Esophagus squamous epithelium (tissue), 5 donors: ENCODE measurements at places on chromosomes 7 and 10.

- no peak for DNase-seq
These were observed 169.6 kb downstream of the TCERG1L start for GRCh38 chr10:131141645-131142516.

DNA sequence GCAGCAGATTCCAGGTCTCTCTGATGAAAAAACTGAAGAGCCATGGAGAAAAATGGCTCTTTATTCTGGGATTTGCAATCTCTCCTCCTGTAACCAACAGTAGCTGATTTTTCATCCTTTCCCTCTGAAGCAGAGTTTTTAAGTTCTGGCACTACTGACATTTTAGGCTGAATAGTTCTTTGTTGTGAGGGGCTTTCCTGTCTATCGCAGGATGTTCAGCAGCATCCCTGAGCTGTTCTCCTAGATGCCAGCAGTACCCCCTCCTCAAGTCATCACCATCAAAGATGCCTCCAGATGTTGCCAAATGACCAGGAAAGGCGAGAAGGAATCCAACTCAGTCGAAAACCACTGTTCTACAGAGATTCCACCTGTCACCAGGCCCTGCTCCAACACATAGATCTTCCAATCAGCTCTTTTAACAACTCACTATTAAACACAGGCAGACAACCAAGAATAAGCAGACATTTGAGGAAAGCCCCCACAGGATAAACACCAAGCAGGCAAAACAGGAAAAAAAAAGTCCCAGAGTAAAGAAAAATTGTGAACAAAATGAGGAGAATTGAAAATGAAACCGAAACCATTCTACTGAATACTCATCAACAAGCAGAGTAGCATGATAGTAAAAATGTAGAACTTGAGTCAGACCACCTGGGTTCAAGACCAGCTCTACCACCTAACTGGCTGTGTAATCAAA, 124.8 kb downstream of the MPP7 start:
- no peak for DNase-seq

DNA sequence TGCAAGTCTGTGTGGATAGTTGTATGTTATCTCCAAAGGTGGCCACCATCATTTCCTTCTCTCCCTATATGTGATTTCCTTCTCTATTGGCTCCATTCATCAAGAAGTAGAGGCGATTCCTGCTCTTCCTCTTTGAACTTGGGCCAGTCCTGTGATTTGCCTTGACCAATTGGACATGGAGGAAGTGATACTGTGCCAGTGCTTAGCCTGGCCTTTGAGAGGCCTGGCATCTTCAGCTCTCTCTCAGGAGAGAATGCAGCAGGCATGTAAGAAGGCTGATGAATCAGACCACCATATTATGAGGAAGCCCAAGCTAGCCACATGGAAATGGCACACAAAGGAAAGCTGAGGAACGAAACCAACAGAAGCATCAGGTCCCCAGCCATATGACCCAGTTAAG, 195.0 kb upstream of the SVIL start:
- no peak for DNase-seq

DNA sequence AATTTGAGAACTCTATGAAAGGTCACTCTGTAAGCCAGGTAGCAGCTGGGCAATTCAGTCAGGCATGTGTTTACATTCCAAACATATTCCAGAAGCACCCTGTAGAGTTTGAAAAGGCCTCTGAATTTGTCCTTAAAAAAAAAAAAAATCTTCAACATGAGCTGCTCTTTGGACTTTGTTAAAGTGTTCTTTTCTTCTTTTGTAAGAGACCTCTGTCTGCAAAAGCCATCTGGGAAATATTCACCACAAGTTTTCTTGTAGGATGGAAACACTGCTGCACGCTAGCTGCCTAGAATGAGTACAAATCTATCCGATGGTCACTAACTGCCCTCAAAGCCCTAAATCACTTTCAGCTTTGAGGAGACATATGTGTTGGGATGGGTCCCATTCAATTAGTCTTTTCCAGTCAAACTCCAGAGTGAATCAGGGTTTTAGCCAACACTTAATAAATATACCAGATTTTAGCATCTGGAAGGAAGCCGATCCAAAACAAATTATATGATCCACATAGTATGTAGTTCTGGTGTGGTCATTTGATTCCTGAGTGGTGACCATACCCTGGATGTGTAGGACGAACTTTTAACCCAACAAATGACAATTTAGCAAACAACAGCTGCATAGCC, 85.9 kb downstream of the CD36 start:
- no peak for DNase-seq

DNA sequence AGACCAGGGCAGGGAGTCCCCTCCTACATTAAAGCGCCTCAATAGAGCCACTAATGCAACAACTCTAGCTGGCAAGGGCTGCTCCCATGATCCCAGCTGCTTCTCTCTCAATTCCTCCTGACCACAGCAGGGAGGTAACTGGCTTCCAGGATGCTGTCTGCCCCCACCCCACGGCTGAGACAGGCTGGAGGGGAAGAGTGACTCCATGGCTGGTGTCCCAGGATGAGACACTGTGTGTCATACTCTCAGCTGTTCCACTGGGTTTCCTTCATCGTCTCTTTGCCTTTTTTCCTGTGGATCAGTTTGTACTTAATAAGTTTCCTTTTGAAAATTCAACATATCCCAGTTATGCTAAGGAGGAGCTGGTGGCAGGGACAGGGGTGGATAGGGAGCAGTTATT, 27.7 kb upstream of the MYH16 start:
- no peak for DNase-seq

GRCh38 chr10:30553626-30554439, 75.7 kb downstream of the LYZL2 start:
- DNase-seq = no peak

DNA sequence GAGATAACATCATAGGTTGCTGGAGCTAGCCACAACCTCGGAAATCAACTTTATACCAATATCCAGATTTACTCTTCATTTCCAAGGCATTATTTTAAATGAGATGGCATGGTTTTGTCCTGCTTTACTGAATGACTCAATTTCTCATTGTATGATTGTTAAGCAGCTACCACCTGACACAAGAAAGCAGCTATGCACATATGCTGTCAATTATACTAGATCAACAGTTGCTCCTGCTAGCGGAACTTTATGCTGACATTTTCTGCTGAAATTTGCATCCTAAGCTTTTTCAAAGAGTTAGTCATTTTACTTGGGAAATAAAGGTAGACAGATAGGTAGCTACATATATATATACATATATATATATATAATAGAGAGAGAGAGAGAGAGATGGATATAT, 8.9 kb upstream of the CH25H start:
- DNase-seq = no peak

- DNase-seq = no peak
These were observed 232.8 kb upstream of the NPSR1 start for GRCh38 chr7:34425194-34425593.

DNA sequence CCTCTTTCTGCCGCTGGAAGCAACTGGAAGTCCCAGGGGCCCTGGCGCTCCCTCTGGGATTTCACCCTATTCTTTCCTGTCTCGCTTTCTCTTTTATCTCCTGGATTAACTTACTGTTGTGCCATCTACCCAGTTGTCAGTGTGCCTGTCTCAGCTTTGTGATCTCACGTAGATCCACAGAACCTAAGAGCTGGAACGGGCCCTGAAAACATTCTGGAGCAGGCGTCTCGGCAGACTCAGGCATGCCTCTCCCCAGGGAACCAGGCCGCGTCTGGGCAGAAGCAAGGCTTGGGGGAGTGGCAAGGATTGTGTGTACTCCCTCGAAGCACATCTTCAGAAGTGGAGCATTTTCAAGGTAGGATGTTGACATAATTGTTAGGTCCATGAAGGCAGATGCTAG, 87.2 kb downstream of the KCNMA1 start:
- no peak for DNase-seq

GRCh38 chr7:122485856-122486255, 181.3 kb upstream of the FEZF1 start:
- DNase-seq = no peak

DNA sequence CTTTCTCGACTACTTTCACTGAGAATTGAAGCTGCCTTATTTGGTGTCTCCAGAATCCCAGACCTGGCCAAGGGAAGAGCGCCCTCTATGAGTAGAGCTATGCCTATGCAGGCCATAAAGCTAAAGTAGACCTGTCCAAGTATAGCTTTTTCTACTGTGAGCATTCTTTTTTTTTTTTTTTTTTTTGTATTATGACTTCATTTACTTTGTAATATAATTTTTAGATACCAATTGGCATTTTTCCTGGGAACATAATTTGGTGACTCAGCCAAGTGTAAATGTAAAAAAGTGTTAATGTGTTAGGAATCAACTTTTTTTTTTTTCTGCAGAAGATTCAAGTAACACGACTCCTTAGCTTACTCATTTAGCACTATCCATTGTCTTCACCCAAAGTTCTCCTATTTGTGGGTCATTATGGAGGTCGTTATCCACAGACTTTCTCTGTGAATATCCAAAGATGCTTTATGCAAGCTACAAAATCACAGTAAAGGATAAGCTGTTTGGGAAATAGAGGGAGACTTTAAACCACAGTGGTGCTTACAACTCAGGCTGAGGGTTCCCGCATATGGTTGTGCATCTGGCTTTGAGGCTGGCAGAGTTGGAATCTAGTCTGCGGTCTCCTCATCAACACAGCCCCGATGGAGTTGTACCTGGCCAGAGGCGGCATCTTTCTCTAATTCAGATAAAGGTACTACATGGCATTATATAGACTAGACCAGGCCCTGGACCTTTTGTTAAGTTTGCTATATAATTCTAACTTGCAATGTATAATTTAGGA, 1040.2 kb upstream of the SORCS1 start:
- DNase-seq = no peak

GRCh38 chr7:111919631-111920179, 286.5 kb downstream of the DOCK4 start:
- no peak for DNase-seq

- no peak for DNase-seq
These were observed at the start of gene PRR15 for GRCh38 chr7:29563590-29564495. Gene PRR15 (plus strand): TSS chr7:29563835. CDS start chr7:29566330, 2,495 bp downstream.

GRCh38 chr7:105309235-105310169, 79.2 kb downstream of the SRPK2 start:
- DNase-seq = no peak

GRCh38 chr7:142927085-142927745, 6.3 kb downstream of the TRPV5 start:
- no peak for DNase-seq

DNA sequence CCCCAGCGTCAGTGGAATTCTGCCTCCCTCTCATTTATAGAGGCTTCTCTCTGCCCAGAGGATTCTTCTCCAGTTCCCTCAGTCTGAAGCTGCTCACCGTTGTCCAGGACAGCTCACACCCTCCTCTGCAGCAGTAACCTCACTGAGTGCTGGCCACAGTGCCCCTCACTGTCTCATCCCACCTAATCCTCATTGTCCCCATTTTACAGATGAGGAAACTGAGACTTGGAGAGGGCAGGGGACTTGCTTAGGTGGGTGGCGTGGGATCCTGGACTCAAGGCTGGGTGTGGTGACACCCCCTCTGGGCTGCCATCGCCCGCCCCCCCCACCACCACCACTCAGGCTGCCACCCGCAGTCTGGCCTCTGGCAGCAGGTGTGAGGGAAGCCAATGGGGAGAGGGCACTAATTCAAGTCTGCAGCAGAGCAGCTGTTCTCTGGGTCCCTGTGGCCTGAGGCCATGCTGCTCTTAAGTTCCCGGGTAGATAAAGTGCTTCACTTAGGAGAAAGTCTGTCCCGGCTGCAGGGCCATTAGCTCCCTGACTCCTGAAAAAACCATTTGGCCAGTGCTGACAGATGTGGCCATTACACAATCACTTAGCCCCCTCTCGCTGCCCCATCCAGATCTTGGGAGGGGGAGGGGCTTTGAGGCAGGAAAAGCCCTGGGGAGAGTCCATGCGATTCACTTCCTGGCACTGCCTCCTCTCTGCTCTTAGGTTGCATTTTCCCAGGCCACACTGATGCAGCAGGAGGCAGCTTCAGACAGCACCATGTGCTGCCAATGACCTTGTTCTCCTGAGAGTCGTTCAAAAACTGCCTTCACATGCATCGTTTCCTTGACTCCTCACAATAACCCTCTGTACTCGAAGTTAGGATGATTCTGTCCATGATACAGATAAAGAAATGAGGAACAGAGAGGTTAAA, 36.3 kb downstream of the DRGX start:
- DNase-seq = no peak

DNA sequence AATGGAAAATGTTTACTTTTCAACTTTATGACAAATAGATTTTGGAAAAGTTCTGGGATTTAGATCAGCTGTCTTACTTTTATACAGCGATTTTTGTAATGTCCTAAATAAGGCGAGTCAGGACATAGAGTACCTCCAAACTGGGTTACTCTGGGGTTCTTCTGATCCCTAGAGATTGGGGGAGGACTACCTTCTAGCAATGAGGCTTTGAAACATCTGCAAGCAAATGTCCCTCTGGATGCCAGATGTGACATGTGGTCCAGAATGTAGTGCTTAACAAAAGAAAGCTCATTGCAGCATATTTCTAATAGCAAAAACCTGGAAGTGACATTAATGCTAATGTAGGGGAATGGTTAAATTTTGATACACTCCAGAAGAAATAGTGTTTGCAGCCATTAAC, 36.1 kb downstream of the ABRAXAS2 start:
- DNase-seq = no peak

DNA sequence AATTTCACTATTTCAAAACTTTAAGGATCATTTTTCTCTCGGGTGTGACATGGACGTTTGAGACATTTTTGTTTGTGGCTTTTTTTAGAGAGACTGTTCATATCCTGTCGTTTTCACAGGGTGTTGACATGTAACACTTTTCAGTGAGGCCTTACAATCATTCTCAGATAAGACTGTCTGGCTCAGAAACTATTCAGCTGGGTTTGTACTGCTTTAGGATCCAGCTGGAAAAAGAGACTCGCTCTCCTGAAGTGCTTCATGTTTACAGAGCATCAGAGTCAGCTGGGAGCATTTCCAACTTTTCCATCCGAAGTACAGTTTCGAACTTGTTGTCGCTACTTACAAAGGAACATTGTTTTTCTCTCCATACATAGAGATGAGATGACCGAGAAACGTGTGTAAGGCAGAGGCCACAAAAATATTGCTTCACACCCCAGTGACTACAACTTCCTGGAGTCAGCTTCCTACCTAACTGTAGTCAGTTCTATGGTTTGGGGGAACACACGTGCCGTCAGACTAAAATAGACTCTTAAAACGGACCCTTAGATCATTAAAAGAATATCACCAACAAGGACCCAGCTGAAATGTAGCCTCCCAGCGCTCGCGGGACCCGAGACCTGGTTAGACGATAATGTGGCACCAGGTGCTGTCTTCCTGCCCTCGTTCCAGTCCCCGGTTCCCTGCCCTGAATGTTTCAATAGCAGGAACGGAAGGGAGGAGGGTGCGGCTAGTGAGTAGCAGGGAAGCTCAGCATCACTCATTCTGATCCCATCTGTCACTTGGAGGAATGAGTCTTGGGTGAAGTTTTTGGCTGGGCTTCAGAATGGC, 78.0 kb downstream of the MKI67 start:
- DNase-seq = no peak

GRCh38 chr10:10096898-10097297, 920.8 kb upstream of the CELF2 start:
- DNase-seq = no peak

DNA sequence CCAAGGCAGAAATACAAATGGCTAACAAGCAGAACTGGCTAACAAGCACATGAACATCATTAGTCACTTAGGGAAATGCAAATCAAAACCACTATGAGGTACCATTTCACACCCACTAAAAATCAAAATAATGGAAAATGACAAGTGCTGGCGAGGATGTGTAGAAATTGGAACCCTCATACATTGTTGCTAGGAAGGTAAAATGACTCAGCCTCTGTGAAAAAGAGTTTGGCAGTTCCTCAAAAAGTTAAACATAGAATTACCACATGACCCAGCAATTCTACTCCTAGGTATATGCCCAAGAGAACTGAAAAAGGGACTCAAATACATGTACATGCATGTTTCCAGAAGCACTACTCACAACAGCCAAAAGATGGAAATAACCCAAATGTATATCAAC, 52.8 kb upstream of the ANAPC16 start:
- DNase-seq = no peak

- no peak for DNase-seq
These were observed 83.9 kb upstream of the SMIM30 start for GRCh38 chr7:113202284-113202683.
